Hematopoietic multipotent progenitor cell treated with erythropoietin and hydrocortisone succinate and interleukin-3 and kit ligand, for 8 days (in vitro differentiated cells): ENCODE measurements at places on chromosomes 3 and 15.

- DNase-seq: no peak
Observed at GRCh38 chr3:171900446-171900845, 57.3 kb downstream of the TMEM212 start.

DNA sequence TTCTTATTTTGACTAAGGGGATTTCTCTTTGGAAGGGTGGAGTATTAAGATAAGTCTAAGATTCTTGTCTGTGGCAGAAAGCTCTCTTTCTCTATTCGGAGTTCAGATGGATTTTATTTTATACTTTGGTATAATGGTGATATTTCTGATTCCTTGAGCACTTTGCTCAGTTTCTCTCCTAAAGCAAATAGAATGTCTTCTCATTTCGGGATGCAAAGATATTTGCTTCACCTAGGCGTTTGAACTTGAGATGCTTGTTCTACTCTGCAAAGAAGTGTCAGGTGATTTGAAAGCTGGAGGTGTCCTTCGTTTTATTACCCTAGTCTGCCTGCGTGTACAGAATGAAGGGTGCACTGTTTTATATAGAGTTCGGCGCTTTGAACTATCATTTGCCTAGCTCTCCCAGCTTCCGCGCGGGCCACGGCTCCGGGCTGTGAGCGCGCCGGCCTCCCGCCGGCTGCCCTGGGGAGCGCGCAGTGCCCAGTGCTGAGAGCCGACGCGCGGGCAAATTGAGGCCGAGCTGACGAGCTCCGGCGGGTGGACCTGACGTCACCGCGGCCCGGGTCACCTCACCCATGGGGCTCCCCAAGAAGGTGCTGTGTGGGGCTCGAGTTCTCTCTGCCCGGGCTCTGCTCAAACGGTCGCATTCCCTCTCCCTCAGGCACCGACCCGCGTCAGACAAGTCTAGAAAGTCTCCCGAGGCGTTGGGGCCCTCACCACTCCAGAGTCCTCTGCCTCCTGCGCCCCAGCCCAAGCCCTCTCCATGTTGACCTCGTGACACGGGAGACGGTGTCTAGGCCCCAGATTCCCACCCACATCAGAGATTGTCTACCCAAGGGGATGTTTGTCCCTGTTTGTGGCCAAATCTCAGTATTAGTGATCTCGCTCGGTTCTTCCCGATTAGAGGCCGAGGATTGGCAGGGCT is 7.5 kb downstream of the SOX2 start:
- no peak for DNase-seq

DNA sequence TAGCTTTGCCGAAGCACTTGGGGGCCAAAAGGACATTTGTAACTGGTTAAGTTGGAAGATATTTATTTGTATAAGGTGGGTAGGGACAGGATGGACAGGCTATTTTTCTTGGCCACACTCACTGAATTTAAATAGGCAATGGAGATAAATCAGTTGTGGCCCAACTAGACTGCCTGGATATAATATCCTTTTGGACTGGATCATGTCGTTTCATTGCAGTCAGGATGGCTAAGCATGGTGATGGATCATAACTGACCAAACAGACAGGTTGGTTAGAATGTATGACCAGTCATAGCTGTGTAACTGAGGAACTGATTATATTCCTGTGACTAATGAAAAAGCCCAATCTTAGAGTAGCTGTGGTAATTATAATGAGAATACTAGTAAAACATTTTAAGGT is 284.0 kb downstream of the LPP start:
- DNase-seq: no peak

GRCh38 chr3:192727032-192727847 is at the start of gene FGF12:
FGF12 (minus strand) TSS chr3:192727541.
- DNase-seq: no peak

- DNase-seq: no peak
Observed at GRCh38 chr3:24454856-24455255, 39.8 kb downstream of the THRB start.

GRCh38 chr3:40332684-40333083 is 23.2 kb downstream of the EIF1B start:
- no peak for DNase-seq

GRCh38 chr15:76337059-76337695 is 604 bp downstream of the ISL2 start:
- no peak for DNase-seq

- no peak for DNase-seq
Observed at GRCh38 chr15:48498828-48499227, 146.7 kb downstream of the FBN1 start.

DNA sequence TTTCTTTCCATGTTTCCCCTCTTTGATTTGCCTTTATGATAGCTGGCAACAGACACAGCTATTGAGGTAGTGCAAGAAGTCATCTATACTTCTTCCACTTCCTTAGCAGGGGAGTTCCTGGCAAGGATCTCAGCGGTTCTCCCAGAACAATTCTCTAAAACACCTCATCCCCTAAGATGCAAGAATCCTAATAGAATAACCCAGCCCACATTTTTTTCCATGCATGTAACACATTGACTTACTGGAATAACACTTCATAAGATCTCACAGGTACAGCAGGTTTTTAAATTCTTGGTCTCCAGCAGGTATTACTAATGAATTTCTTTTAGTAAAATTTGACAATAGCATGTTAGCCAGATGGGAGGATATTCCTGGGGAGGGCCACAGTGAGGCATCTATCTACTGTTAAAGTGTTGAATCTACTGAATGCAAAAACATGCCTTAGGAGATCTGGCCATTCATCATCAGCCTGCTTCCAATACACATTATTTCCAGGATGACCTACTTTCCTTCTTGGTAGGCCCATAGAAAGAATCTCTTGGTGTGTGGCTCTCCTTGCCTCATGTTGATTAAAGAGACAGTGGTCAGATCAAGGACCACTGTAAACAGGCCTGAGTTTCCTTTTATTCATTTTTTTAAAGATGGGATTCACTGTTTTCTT is 78.5 kb downstream of the RAD18 start:
- DNase-seq: no peak

DNA sequence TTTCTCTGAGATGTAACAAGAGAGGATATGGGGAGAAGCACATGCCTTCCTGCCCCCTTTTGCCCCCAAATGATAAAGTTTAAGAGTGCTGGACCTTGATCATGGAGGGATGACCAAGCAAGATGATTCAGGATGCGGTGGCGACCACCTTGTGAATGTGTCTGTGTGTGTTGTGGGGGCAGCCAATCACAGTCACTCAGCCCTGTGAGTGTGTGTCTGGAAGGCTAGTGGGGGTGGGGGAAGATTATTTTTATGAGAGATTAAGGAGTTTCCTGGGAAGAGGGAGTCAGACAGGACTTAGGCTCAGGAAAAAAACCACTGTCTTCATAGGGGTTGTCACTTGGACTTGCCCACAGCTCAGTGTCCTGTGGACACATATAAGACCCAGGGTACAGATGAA is 57.8 kb upstream of the KY start:
- DNase-seq: no peak

- DNase-seq: no peak
Observed at GRCh38 chr15:55035749-55036148, 161.0 kb downstream of the RSL24D1 start.

DNA sequence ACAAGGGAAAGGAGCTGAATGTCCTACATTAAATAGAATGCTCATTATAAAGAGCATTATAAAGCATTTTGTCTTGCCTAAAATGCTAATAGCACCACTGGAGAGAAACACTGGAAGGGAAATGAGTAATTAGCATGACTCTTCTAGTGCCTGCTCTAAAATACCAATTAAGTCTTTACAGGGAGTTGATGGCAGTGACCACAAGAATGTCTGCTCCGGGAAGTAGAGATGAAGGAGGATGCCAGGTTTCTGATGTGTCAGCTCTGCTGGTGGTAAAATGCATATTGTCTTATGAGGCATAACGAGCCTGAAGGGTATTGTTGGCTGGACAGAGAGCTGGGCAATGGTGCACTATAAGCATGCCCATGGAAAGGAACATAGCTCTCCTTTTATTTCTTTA is 49.5 kb downstream of the MYLK start:
- DNase-seq: no peak

GRCh38 chr3:23202203-23202920 is 765 bp upstream of the UBE2E2 start:
- no peak for DNase-seq

- DNase-seq: no peak
Observed at GRCh38 chr15:78065284-78065872, 12.1 kb downstream of the TBC1D2B start.

GRCh38 chr3:79467721-79468120 is 300.1 kb downstream of the ROBO1 start:
- DNase-seq: no peak

DNA sequence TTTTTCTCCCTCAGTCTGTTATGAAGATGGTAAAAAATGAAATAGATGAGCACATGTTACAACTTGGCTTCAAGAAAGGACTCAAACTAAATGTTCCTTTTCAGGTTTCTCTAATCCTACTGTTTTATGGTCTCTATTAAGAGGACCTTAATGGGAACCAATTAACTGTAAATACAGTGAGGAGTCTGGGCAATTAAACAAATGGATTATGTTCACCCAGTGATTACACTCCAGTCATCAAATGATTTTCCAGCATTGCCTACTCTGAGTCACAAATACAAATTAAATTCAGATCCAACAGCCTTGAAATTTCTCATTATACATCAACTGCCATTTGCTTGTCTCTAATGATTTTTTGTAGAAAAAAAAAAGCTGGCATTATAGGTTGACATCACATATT is 129.2 kb downstream of the NEK10 start:
- DNase-seq: no peak

DNA sequence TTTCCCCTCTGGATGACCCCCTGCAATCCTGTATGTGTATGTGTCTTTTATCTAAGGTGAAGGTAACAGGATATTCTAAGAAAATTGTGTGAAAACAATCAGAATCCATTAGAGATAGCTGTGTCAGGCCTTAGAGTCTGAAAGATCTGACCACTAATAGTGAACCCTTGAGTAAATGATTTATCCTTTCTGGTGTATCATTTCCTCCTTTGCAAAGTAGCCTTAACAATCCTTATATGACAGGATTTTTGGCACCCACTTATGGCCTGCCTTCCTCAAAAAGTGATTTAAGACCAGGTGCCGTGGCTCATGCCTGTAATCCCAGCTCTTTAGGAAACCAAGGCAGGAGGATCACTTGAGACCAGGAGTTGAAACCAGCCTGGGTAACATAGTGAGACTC is 110.2 kb downstream of the RBPMS2 start:
- DNase-seq: no peak

DNA sequence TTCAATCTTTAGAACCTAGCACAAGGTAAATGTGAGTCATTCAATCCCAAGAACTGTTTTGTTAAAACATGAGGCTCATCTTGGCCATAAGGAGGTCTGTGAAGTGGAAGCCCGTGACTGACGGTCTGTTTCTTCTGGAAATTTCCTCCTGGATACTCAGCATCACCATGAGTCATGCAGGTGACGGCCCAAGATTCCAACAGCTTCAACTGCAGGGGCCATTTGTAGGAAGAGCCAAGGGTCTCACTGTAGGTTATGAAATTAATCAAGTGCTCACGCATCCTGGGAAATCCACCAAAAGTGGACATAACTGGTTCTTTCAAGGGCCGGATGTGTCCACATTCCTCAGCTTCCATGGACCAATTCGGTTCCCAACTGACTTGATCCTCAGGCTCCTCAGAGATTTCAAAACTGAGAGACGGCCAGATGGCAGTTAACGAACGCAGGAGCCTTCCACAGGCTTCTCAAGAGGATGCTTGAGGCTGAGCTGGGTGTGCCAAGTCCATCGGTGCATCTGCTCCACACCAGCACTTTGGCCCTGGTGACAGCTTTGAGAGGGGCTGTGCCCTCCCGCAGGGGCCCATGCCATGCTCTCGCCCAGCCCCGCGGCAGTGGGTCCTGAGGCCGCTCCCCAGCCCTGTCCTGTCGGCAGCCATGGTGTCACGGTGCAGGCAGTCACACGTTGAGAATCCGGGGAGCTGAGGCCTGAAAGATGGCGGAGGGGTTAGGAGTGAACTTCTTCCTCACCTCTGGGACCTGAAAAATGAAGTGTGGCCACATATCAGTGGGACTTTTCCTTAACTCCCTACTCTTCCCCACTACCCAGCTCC is 8.5 kb downstream of the MAP6D1 start:
- no peak for DNase-seq

- no peak for DNase-seq
Observed at GRCh38 chr3:71163198-71163918, 420.2 kb downstream of the FOXP1 start.

DNA sequence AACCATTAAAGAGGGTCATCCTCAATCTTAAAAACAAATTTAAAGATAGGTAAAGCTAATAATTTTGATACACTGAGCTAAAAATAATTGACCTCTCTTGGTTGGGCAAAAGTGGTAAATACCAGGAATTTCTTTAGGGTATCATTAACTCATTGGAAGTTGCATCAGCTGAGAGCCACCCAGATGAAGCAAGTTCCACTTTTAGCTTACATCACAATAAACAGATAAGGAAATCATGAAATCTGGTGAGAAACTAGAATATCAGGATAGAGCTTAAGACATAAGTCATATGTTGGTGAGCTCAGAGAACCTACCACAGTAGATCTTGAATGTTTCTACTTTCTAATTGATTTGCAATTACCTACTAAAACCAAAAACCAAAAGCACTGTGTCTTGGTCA is 97.4 kb upstream of the SLC2A2 start:
- no peak for DNase-seq

- DNase-seq: no peak
Observed at GRCh38 chr15:40091861-40092255, 16.8 kb downstream of the BMF start.

GRCh38 chr3:140273542-140274195 is 338.7 kb downstream of the CLSTN2 start:
- DNase-seq: no peak

DNA sequence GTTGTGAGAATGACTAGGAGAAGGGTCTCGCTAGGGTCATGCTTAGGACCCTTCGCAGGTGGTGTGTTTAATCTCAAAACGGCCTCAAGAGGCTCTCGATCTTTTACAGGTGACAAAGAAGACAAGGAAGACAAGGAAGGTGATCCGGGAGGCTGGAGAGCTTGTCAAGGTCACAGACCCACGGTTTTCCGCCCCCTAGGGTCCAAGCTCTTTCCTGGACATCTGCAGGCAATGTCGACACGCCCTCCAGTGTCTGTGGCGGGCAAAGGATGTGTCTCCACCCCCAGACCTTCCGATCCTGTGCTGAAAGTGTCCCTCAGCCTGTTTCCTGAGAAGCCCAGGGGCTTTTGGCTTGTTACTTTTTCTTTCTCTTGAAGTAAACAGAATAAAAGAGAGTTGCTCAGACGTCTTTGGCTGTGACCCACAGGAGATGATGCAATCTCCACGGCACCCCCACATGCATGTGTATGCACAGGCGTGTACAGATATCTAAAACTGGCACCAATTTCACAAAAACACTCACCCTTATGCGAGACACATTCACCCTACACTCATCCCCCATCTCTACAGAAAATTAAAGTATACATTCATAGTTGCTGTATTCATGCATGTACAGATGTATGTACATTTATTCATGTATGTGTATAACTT is 108.8 kb downstream of the KLF13 start:
- DNase-seq: peak; percentile 93

DNA sequence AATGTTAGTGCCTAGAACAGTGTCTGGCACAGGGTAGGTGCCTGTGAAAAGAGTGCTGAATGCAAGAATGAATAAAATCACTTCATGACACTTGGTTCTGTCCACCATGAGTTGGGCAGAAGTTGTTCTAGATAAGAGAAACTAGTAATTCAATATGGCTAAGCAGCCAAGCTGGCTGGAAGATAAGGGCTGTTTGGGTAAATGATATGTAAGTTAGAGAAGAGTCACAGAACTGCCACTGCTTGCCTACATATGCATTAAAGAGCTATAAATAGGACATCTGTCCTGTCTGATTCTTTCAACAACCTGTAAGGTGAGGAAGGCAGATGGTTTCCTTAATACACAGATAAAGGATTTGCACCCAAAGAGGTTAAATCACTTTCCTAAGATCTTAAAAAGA is 13.1 kb downstream of the MTMR10 start:
- peak; percentile 93 for DNase-seq

- DNase-seq: no peak
Observed at GRCh38 chr3:29279286-29279685, 1.6 kb upstream of the RBMS3 start.
